ENCODE measurements at places on chromosomes 5 and 9.

- no peak for DNase-seq
These were observed 5.2 kb downstream of the TMEFF1 start for GRCh38 chr9:100478192-100478591.

DNA sequence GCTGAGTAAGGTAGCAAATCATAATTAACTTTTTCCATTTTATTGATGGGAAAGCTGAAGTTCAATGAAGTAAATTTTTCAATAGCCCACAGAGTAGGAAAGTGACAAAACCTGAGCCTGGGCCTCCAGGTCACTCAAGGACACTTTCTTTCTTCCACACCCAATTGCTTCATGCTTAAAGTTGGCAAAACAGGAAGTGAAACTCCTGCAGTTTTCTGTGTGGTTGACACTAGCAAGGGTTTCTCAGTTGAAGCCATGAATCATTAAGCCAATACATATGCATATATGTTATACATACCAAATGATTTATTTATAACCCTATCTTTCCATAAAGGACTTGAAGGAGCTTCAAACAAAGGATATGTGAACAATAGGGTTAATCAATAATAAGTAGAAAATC lies 13.9 kb downstream of the TLR4 start:
- peak; percentile 36 for DNase-seq

DNA sequence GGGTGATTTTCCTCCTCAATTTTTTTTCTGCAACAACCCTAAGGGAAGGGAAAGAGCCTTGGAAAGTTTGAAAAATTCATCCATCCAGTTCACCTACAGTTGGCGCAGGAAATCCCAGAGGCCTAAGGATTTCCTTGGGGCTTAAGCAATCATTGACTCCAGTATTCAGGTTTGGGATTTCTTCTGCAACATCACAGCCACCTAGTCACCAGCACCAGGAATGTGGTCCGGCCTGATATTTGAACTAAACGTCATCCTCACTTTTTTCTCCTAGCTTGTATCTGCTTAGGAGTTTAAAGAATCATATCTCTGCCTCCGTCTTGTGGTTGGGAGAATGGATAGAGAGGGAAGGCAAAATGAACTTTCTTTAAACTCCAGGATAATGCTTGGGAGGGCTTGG lies 20.2 kb upstream of the TLE4 start:
- DNase-seq = no peak

GRCh38 chr5:134275822-134276221 lies 49.9 kb upstream of the PPP2CA start:
- no peak for DNase-seq
